ENCODE measurements at places on chromosomes 11 and 22. TPM values are rescaled to one million over a fixed set of nuclear protein-coding genes. Genes with fewer than 3 reads are reported as not detected.

Gene C11orf91
- total RNA-seq, result 0.49 TPM

Gene DBX1
- total RNA-seq, result not detected

Gene IL10RA
- 1.1 TPM for total RNA-seq

Gene SOX10
- 0.36 TPM for total RNA-seq

Gene PHOX2A
- total RNA-seq, result not detected

Gene MGAT3
- 1.5 TPM for total RNA-seq

Gene C1QTNF5
- total RNA-seq, result 5.3 TPM

Gene WNT11
- total RNA-seq, result 6.4 TPM

Gene SLC5A1
- 0.26 TPM for total RNA-seq

Gene DCHS1
- total RNA-seq, result 5.0 TPM

Gene ANKK1
- total RNA-seq, result 0.11 TPM

Gene ADAMTS15
- total RNA-seq, result 1.5 TPM

Gene TTC28
- 3.5 TPM for total RNA-seq

Gene ROM1
- total RNA-seq, result 3.6 TPM

Gene CLMP
- total RNA-seq, result 2.9 TPM

Gene CYB5R2
- total RNA-seq, result 0.40 TPM

Gene PNPLA5
- total RNA-seq, result not detected

Gene CFL1
- total RNA-seq, result 388 TPM

Gene CNGA4
- not detected for total RNA-seq

Gene YAP1
- 124 TPM for total RNA-seq

Gene PLEKHB1
- 8.7 TPM for total RNA-seq

Gene KDM4D
- total RNA-seq, result 0.46 TPM

Gene MMP10
- total RNA-seq, result not detected

Gene ARHGEF17
- total RNA-seq, result 13.7 TPM

Gene CST6
- 0.47 TPM for total RNA-seq

Data from psoas muscle (tissue), 8 donors.